Right renal pelvis (tissue), 4 donors: ENCODE measurements at places on chromosomes 5 and 9.

GRCh38 chr5:107541400-107541799 lies 129.3 kb downstream of the EFNA5 start:
- no peak for DNase-seq

DNA sequence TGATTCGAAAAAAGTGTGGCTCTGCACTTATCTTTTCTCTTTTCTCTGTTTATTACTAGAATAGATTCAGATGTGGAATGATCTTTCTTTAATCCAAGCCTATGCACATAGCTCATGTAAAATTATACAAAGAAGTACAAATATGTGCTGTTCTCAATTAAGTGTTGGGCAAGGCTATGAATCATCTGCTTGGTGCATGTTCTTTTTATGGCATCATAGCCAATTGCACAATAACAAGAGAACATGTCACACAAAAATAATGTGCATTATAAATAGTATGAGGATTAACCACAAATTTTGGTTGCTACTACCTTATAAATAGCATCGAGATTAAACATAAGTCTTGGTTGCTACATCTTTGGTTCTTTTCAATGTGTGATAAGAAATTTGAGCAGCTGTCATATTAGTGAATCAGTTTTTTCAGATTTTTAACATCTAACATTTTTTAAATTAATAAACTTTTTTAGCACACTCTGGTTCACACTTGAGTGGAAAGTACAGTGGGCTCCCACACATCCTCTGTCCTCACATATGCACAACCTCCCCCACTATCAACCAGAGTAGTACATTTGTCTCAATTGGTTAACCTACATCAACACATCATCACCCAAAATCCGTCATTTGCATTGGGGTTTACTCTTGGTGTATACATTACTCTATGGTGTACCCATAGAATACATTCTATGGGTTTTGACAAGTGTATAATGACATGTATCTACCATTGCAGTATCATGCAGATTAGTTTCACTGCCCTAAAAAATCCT lies 6.8 kb upstream of the RECK start:
- no peak for DNase-seq

- DNase-seq: no peak
Measured at GRCh38 chr5:173329491-173330337, 1.5 kb upstream of the STC2 start.

GRCh38 chr5:87340716-87341115 lies 72.0 kb downstream of the CCNH start:
- DNase-seq: no peak

DNA sequence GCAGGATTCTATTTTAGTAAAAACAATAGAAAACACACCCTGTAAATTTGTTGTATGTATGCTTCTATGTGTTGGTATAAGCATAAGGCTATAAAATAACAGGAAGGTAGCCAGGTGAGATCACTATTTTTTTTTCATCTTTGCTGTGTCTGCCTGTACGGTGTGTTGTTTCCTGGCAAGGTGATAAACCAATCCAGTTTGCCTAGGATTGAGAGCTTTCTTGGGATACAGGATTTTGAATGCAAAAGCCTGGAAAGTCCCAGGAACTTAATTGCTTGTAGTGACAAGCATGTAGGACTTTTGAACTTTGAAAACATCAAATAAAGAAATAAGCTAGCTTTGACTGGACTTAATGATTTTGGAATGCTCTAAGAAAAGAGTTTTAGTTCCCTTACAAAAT lies 83.3 kb upstream of the RORB start:
- DNase-seq: no peak

- no peak for DNase-seq
Measured at GRCh38 chr5:159975462-159976019, 33.4 kb upstream of the TTC1 start.

- no peak for DNase-seq
Measured at GRCh38 chr5:147101659-147102369, 133.0 kb upstream of the STK32A start.

DNA sequence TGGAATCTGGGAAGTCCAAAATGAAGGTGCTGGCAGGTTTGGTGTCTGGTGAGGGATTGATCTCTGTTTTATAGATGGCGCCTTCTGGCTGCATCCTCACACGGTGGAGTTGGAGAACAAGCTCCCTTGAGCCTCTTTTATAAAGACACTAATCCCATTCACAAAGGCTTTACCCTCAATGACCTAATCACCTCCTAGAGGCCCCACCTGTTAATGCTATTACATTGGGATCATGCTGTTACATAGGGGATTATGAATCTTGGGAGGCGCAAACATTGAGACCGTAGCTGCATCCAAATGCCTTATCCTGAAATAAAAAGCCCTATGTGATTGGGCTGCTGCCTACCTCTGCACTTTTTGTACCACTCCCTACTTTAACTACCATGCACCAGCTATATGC lies 197.1 kb upstream of the HMHB1 start:
- no peak for DNase-seq
